ENCODE measurements at places on chromosomes 6 and 20.

- peak; percentile 99 for DNase-seq
Measured at GRCh38 chr20:41003143-41003935, 25.3 kb upstream of the TOP1 start.

DNA sequence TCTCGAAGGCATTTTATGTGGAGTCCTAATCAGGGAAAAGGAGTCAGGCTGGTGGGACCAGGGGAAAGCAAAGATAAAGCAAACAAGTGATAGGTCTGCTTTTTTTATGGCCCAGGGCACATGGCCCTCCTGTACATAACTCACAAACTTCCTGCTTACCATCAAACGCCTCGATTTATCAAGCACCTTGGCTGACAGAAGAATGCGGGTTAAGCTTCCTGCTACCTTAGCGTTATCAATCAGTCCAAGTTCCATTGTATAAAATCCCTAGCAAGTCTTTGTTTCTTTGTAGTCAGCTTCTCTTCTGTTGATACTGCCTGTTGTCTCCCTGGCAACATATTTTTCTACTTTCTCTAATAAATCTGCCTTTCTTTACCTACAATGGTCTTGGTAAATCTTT, 4.1 kb upstream of the TRIM27 start:
- no peak for DNase-seq

GRCh38 chr20:62660768-62661167, 18.5 kb downstream of the SLCO4A1 start:
- no peak for DNase-seq

DNA sequence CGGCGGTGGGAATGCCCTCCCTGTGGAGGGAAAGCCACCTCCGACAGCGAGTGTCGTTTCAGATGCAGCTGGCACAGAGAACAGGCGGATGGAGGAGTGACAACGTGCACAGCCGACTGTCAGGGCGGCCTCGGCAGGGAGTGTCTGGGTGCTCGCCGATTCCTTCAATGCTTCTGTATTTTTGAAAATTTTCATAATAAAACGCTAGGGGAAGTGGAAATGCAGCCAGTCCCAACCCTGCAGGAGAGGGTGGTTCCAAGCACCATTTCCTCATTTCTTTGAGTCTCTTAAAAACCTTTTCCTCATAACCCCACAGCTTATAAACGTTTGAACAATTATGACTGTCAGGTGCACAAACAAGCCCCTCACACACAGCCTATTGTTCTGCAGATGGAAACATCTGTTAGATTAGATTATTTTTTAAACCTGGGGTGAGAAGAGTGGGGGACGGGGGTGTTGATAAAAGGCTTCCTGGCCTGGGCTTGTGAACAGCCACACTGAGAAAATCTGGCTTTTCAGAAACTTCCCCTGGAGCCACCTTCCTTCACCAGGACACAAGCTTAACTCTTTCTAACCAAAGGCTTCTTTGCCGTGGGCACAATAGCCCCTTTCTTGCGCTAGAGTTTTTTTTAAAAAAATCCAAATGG, 228.9 kb downstream of the ANKRD60 start:
- no peak for DNase-seq

DNA sequence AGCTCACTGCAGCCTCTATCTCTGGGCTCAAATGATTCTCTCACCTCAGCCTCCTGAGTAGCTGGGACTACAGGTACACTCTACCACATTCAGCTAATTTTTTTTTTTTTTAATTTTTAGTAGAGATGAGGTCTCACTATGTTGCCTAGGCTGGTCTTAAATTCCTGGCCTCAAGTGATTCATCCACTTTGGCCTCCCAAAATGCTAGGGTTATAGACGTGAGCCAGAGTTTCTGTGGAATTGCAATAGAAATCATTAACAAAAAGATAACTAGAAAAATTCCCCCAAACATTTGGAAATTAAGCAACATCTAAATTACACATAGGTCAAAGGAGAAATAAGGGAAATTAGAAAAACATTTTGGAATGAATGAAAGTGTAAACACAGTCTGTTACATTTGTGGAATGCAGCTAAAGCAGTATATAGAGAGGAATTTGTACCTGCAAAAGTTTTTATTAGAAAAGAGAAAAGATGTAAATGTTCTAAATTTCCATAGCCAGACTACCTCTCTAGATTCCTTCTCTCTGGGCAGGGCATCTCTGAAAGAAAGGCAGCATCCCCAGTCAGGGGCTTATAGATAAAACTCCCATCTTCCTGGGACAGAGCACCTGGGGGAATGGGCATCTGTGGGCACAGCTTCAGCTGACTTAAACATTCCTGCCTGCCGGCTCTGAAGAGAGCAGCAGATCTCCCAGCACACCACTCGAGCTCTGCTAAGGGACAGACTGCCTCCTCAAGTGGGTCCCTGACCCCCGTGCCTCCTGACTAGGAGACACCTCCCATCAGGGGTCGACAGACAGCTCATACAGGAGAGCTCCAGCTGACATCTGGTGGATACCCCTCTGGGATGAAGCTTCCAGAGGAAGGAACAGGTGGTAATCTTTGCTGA, 51.3 kb downstream of the ATRN start:
- no peak for DNase-seq
